ENCODE measurements at places on chromosomes 2 and 18.
A peak's percentile ranks its signal among the peaks of the same experiment; 100 is the strongest.

GRCh38 chr2:15311201-15311907 lies 249.8 kb downstream of the NBAS start:
- peak; percentile 21 for DNase-seq

GRCh38 chr2:140442319-140442718 lies 1662.1 kb upstream of the NXPH2 start:
- peak; percentile 40 for DNase-seq

DNA sequence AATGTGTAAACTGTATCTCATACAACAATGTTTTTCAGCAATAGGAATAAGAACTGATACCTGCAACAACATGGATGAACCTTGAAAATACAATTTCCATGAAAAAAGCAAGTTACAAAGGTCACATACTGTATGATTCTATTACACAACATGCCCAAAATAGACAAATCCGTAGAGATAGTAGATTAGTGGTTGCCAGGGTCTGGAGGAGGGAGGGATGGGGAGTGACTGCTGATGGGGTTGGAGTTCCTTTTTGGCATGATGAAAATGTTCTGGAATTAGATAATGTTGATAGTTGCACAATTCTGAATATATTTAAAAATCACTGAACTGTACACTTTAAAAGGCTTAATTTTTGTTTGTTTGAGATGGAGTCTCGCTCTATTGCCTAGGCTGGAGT lies 33.8 kb downstream of the UBXN4 start:
- no peak for DNase-seq

DNA sequence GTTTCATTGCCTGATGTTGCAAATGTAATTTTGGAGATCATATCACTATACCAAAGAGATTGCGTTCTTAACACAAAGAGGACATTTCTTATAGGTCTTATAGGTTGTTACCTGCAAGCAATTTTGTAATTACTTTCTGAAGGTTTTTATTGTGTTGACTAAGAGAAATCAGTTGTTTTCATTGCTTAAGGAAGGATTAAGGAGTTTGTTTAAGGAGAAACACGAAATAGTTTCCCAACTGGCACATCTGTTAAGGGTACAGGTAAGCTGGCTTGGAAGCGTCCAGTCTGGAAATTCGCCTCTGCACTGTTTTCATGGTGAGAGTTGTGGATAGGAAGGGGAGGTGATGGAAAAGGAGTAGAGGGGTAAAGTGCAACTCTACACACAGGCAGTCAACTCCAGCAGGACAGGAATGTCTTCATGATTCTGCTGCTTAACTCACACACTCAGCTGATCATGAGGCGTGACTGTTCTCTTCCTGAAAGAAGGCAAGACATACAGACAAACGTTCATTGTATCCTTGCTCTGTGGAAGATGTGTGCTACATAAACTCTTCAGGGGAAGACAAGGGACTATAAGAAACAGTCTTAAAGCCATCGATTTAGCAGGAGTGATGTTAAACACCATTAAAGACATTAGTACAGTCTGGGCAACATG lies 61.4 kb upstream of the ACSL3 start:
- no peak for DNase-seq

DNA sequence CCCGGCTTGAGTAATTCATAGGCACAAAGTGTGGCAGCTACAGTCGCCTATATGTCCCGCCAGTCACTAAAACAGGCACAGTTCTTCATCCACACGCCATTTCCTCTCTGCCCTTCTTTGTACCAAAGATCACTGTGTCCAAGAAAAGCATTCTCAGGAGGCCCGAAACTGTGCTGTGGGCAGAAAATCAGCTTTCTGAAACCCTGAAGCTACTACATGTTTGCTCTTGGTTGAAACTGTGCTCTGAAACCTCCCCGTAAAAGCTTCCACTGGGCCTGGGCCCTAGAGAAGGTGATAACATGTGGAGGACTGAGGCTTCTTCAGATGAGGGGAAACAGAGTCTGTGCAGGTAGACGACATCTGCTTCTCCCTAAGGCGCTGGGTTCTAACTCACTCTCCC lies 75.6 kb upstream of the ID2 start:
- no peak for DNase-seq

- peak; percentile 33 for DNase-seq
These were observed 205.2 kb downstream of the AGPS start for GRCh38 chr2:177597759-177598158.

DNA sequence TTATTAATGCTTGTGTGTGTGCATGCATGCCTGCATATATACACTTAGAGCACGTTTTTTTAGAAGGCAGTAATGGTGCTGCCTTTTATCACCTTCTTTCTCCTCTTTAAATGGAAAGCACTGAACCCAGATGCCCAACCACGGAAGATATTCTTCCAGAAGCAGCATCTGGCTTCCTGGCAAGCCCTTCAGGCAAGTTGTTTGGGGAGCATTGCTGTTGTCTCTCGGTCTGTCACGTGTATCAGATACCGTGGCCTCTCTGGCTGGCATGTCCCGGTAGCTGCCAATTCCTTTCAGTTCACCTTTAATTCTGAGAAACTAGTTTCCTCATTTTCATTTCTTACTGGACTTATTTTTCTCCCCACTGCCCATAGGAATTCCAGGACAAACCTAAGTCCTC lies 587.8 kb downstream of the ARHGAP15 start:
- no peak for DNase-seq

- no peak for DNase-seq
These were observed 65.0 kb downstream of the SCG2 start for GRCh38 chr2:223537115-223537514.

DNA sequence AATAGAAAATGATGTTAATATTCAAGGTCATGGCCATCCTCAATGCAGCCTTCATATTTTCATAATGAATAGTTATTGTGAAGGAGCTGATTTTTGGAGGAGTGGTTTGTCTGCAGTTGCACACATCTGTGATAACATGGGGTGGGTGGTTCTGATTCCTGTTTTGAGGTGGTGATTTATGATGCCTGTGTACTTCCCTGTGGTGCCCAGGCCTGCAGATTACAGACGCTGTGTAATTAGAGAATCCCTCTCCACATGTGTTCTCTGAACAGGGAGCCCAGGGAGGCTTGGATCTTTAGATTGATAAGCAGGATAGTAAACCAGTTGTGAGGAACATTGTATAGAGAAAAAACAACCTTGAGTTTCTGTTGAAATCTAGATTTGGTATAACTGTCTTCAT lies 117.5 kb downstream of the AGAP1 start:
- no peak for DNase-seq

GRCh38 chr2:150107816-150108215 lies 379.7 kb downstream of the RND3 start:
- no peak for DNase-seq

DNA sequence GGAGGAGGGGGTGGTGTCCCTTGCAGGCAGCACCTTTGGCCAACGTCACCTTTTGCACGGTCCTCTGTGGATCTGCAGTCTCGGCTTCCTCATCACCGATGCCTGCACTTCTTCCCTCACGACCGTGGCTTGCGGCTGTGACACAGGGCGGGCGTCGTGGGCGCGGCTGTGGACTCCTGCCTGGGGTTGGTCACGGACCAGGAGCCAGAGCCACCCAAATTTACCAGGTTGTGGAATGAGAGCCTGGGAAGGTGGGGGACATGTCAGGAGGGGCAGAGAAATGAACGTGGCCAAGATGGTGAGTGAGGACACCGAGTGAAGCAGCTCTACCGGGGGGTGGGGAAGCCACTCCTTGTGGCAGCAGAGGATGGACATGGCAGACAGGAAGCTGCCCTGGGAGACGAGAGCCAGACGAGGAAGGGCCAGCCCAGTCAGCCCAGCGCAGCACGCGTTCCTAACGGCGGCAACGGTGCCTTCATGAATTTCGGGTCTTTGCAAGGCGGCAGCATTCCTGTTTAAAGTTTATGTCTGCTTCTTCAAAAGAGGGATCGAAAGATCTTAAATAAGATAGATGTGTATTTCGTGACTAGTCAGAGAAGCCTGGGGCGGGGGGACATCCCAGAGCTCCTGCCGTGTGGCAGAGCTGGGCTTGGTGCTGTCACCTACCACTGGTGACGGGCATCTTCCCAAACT lies 84.2 kb downstream of the LRRFIP1 start:
- DNase-seq = no peak

GRCh38 chr18:69648486-69648885 lies 247.8 kb downstream of the DOK6 start:
- DNase-seq = no peak

GRCh38 chr18:55248495-55248894 lies 289.2 kb upstream of the CCDC68 start:
- no peak for DNase-seq
